ENCODE measurements at places on chromosomes 1 and 21. TPM values are rescaled to one million over a fixed set of nuclear protein-coding genes. Genes with fewer than 3 reads are reported as not detected.

DNA sequence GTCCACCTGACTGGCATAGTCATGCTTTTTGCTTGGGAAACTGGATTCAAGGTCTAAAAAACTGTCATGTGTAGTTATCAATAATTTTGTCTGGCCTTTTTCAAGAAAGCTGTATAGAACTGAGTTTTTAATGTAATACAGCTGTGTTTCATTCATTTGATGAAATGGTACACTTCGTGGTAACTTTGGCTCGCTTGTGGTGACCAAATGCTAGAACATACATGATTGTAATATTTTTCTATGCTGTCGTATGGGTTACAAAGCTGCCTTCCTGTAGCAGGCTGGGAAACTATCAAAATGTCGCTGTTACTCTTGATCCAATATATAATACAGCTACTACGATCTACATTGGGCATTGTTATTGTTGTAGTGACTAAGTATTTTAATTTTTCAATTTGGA is 2.1 kb downstream of the LRRC42 start:
- no peaks in the 10 kb centered on the region for H3K27me3 ChIP-seq
- peaks cover 13% of the 10 kb centered on the region for H3K36me3 ChIP-seq
- peak overlapping the region; percentile 16 for H3K27ac ChIP-seq

Gene OR2L3
- not detected for total RNA-seq

Gene LAX1
- total RNA-seq = not detected

- peak overlapping the region; percentile 64 for H3K27ac ChIP-seq
- peaks cover 12% of the 10 kb centered on the region for H3K4me1 ChIP-seq
- no peaks in the 10 kb centered on the region for H3K27me3 ChIP-seq
- no peaks in the 10 kb centered on the region for H3K36me3 ChIP-seq
- H3K4me3 ChIP-seq = no peak overlapping the region
Observed at GRCh38 chr1:33043267-33044092, 6.8 kb upstream of the AK2 start.

DNA sequence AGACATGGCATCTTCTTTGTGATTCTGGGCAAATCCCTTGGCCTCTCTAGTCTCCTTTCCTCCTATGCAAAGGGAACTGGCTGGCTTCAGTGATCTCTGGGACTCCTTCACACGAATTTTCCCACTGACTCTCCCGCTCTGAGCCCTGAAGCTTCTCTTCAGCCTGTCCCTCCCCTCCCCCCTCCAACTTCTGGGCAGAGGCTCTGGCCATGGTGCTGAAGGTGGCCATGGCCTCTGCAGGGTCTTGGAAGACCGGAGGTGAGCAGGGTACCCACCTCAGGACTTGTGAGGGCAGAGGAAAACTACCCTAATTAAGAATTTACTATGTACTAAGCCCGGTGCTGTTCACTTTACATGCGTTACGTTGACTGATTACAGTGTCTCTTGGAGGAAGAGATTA is 29.4 kb upstream of the POU3F1 start:
- H3K27me3 ChIP-seq = no peaks in the 10 kb centered on the region
- peak; percentile 53 for DNase-seq
- H3K4me3 ChIP-seq = no peak overlapping the region
- no peaks in the 10 kb centered on the region for H3K36me3 ChIP-seq
- H3K4me1 ChIP-seq = no peaks in the 10 kb centered on the region

- H3K27me3 ChIP-seq = no peaks in the 10 kb centered on the region
- no peak overlapping the region for H3K4me3 ChIP-seq
- no peaks in the 10 kb centered on the region for H3K4me1 ChIP-seq
- no peak for DNase-seq
- H3K36me3 ChIP-seq = no peaks in the 10 kb centered on the region
- H3K27ac ChIP-seq = no peak overlapping the region
Observed at GRCh38 chr1:195754303-195754702, 853.9 kb downstream of the KCNT2 start.

- no peaks in the 10 kb centered on the region for H3K27me3 ChIP-seq
- H3K27ac ChIP-seq = peak overlapping the region; percentile 70
- no peaks in the 10 kb centered on the region for H3K36me3 ChIP-seq
- H3K4me3 ChIP-seq = peak overlapping the region; percentile 50
Observed at GRCh38 chr1:153612111-153612754, 704 bp downstream of the S100A16 start.

Gene LRRC53
- total RNA-seq = 0.14 TPM

- no peaks in the 10 kb centered on the region for H3K27me3 ChIP-seq
- H3K36me3 ChIP-seq = no peaks in the 10 kb centered on the region
- no peak overlapping the region for H3K4me3 ChIP-seq
- H3K4me1 ChIP-seq = no peaks in the 10 kb centered on the region
- DNase-seq = no peak
- no peak overlapping the region for H3K27ac ChIP-seq
Observed at GRCh38 chr1:65505547-65506300, 85.3 kb downstream of the LEPR start.

DNA sequence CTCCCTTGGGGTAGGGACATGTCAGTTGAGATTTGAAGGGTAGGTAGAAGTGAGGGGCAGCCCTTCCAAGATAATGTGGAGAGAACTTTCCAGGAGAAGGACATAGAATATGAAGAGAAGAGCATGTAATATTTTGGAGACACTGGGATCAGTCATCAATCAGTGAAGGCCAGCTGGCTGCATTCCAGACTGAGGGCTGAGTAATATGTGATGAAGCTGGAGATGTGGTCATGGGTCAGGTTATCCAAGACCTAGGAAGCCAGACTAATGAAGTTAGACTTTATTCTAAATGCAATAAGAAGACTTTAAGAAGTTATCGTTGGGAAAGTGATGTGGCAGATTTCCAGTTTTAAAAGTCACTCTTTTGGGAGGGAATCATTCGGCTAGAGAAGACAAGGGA is 262.0 kb downstream of the HMCN1 start:
- no peaks in the 10 kb centered on the region for H3K27me3 ChIP-seq
- no peak overlapping the region for H3K27ac ChIP-seq
- peaks cover 4% of the 10 kb centered on the region for H3K36me3 ChIP-seq
- no peak overlapping the region for H3K4me3 ChIP-seq

Gene FCRL5
- total RNA-seq = not detected

GRCh38 chr1:3459940-3460671 is 5.6 kb downstream of the ARHGEF16 start:
- peak; percentile 20 for DNase-seq
- H3K27ac ChIP-seq = peak overlapping the region; percentile 67
- no peaks in the 10 kb centered on the region for H3K27me3 ChIP-seq
- no peaks in the 10 kb centered on the region for H3K36me3 ChIP-seq

DNA sequence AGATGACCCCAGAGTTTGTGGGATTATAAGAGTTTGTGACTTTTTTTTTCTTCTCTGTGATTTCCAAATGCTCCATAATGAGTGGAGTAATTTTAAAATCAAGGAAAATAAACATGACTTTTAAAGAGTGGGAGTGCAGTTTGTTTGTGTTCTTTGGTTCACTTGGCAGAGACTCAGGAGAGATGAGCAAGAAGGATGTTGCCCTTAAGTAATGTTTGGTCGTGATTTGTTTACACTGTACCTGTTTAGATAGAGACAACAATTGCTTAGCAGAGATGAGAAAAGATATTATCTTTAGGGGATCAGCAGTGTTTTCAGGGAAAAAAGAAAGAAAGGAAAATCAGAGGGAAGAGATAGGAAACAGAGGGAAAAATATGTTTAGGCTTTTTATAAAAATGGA is 170.8 kb downstream of the ADSS2 start:
- no peaks in the 10 kb centered on the region for H3K27me3 ChIP-seq
- H3K4me1 ChIP-seq = no peaks in the 10 kb centered on the region
- no peaks in the 10 kb centered on the region for H3K36me3 ChIP-seq
- H3K4me3 ChIP-seq = no peak overlapping the region
- DNase-seq = no peak

GRCh38 chr1:209993061-209993830 is 55.2 kb downstream of the SYT14 start:
- H3K27ac ChIP-seq = no peak overlapping the region
- H3K27me3 ChIP-seq = peaks cover under 1% of the 10 kb centered on the region
- no peak overlapping the region for H3K4me3 ChIP-seq
- DNase-seq = no peak
- no peaks in the 10 kb centered on the region for H3K36me3 ChIP-seq
- no peaks in the 10 kb centered on the region for H3K4me1 ChIP-seq

Gene CLCA1
- not detected for total RNA-seq

DNA sequence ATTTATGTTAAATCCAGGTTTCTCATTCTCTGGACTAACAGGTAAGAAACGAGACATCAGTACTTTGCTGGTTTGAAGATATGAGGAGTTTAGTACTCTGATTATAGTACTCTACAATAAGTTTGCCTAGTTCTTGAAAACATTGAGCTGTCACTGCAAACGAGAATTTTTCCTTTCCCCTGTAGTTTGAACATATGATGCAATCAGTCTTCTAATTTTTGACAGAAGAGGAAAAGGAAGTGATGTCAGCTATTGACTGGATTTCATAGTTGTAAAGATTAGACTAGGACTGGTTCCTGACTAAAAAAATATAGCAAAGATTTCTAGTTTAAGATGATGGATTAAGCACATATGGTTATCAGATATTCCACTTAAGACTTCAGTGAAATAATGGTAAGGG is 461.9 kb downstream of the LRRIQ3 start:
- no peak for DNase-seq
- H3K27ac ChIP-seq = no peak overlapping the region
- H3K27me3 ChIP-seq = no peaks in the 10 kb centered on the region
- no peaks in the 10 kb centered on the region for H3K36me3 ChIP-seq
- no peak overlapping the region for H3K4me3 ChIP-seq

Gene ECM1
- 0.78 TPM for total RNA-seq

Gene ZNF683
- total RNA-seq = not detected

GRCh38 chr21:17105932-17106331 is 406.9 kb upstream of the CXADR start:
- no peak overlapping the region for H3K4me3 ChIP-seq
- no peaks in the 10 kb centered on the region for H3K27me3 ChIP-seq
- no peaks in the 10 kb centered on the region for H3K4me1 ChIP-seq
- H3K27ac ChIP-seq = no peak overlapping the region

Gene S100A14
- not detected for total RNA-seq

Gene NEXN
- 18.5 TPM for total RNA-seq

GRCh38 chr1:168512864-168513595 is 30.8 kb downstream of the XCL2 start:
- H3K4me3 ChIP-seq = no peak overlapping the region
- no peaks in the 10 kb centered on the region for H3K36me3 ChIP-seq
- peak overlapping the region; percentile 98 for H3K27ac ChIP-seq
- peaks cover 80% of the 10 kb centered on the region for H3K4me1 ChIP-seq
- H3K27me3 ChIP-seq = no peaks in the 10 kb centered on the region
- no peak for DNase-seq

Gene SAMSN1
- 0.11 TPM for total RNA-seq

DNA sequence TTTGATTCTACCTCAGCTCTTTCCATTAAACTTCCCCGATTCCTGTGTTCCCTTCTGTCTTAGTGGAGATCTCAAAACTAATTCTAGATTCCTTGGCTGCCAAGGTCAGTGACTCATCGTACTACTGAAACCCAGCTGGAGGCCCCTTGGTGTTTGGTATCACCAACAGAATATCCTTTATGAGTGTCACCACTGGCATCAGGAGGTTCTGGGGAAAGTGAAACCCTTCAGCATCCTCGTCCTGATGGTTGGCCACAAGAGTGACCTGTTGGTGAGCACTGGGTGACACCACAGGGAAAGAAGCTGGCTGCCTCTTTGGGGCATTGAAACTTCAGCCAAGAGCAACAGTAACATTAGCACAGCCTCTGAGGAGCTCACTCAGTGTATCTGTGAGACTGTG is 9.6 kb downstream of the RAB42 start:
- H3K4me3 ChIP-seq = no peak overlapping the region
- H3K4me1 ChIP-seq = peaks cover 26% of the 10 kb centered on the region
- DNase-seq = peak; percentile 84
- H3K27me3 ChIP-seq = no peaks in the 10 kb centered on the region
- H3K27ac ChIP-seq = no peak overlapping the region

DNA sequence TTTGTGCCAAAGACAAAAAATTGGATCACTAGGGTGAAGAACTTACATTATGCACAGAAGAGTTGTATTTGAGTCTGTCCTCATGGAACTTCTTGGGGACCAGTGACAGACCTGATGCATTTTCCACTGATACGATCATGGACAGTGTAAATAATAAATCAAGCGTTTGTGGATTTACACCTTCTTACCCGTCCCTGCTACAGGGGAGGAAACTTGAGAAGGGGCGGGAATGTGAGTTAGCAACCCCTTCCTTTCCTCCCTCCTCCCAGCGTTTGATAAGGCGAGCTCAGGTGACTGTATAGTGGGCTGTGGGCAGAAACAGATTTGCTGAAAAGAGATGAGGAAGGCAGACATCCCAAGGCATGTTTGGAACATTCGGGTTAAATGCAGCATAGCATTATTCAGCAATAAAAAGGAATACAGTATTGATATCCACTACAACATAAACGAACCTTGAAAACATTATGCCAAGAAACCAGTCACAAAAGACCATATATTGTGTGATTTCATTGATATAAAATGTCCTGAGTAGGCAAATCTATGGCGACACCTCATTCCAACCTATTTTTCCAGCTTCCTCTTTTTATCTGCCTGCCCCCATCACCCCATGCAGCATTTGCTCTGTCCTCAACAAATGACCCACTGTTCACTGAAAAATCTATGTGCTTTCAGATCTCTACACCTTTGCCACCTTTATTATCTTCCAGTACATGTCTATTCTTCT is 128.7 kb downstream of the ZZZ3 start:
- no peak overlapping the region for H3K4me3 ChIP-seq
- H3K27me3 ChIP-seq = no peaks in the 10 kb centered on the region
- H3K27ac ChIP-seq = no peak overlapping the region
- DNase-seq = no peak
- no peaks in the 10 kb centered on the region for H3K4me1 ChIP-seq

GRCh38 chr1:178642282-178642681 is 82.8 kb upstream of the RALGPS2 start:
- DNase-seq = no peak
- H3K27me3 ChIP-seq = no peaks in the 10 kb centered on the region
- no peak overlapping the region for H3K4me3 ChIP-seq

- no peaks in the 10 kb centered on the region for H3K36me3 ChIP-seq
- no peak for DNase-seq
- H3K4me3 ChIP-seq = no peak overlapping the region
Observed at GRCh38 chr1:72936151-72936740, 653.9 kb upstream of the NEGR1 start.

Gene TCHH
- not detected for total RNA-seq

All from cardiac muscle cell (in vitro differentiated cells and primary cell).